ENCODE measurements at places on chromosomes 6 and 20.

DNA sequence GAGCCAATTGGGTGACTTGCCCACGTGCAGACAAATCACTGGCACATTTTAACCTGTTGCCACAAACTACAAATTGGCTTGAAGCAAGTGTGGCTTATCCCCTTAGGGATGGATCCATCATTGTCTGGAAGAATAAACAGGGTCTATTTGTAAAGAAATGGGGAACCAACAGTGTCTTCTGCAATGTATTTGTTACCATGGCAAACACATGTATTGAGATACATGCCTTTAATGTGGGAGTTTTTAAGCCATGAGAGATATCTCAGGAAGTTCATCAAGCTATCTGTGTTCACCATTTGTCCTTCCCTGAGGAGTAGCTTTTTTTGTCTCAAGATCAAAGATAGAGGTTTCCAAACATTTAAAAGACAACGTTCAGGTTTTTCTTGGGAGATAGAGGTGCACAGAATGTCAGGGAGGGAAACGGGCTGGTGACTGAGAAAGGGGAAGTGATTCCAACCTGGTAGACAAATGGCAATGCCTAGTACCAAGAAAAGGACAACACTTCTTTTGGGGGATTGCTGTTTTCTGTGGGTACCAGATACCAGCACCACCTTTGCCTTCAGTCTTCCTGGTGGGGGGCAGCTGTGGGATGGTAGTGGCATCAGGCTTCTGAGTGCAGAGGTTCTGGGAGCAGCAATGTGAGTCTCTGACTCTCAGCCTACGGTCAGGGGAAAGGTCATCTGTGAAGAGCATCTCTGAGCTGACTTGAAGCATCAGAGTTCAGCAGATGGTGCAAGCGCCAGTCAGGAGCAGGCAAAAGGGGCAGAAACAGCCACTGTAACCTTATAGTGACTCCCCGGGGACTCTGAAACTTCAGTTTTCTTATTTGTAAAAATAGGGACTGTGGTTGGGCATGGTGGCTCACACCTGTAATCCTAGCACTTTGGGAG is 20.1 kb upstream of the BCAS1 start:
- no peak for DNase-seq

DNA sequence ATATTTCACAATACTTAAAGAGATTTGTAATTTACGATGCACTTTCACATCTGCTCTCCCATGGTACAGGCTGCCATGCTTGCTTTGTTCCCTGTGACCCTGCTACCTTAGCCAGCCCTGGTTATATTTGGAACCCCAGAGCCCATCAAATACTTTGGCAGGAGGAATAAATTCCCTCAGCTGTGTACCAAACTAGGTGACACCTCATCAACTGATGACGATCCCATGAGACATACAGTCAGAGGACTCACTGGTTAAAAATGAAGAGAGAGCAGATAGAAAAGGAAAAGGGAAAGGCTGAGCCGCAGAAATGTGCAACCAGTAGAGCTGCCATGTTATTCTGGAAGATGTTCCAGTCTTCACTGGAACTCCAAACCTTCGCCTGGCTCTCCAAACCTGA is 120.0 kb downstream of the SIM1 start:
- DNase-seq = no peak

DNA sequence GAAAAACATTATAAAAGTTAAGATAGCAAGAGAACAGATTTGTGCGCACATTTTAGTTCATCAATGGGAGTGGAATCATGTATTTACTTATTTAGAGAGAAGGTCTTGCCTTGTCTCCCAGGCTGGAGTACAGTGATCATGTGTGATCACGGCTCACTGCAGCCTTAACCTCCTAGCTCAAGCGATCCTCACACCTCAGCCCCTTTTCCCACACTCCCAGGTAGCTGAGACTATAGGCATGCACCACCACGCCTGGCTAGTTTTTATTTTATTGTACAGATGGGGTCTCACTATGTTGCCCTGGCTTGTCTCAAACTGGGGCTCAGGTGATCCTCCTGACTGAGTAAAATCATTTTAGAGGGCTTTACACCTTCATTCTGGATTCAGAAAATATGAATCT is 72.3 kb upstream of the ADGRF1 start:
- DNase-seq = no peak

- DNase-seq = no peak
Measured at GRCh38 chr6:38068854-38069590, 249.5 kb downstream of the ZFAND3 start.

- no peak for DNase-seq
Measured at GRCh38 chr6:129903082-129903481, 42.0 kb upstream of the TMEM244 start.

DNA sequence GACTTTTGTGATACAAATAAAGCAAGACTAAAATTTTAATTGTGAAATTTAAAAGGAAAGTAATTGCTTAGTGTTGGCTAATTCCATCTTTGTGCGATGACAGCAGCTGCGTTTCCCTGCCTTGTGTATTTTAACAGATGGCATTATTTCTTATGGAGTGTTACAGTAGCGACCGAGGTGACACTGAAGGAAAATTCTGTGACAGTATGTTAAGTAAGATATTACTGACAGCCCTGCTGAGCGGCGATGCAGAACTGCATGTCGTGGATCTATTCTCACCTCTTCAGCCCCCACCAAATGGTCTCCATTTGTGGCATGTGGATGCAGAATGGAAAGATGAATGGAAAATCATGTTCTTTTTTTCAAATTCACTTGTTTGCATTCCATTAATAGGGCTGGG is 289.4 kb downstream of the RNF144B start:
- no peak for DNase-seq

DNA sequence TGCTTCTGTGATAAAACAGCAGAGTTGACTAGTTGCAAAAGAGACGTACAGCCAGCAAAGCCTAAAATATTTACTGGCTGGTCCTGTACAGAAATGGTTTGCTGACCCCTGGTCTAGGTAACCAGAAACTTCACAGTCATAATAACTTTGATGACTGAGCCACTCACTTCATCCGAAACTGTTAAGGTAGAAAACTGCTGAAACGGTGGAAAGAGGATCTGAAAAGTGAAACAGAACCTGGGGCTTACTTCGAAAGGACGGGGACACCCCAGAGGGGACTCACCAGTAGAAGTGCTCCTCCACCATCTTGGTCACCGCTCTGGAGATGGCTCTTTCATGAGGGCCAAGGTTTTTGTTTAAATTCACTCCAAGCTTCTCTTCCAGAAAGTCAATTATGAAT is 16.4 kb downstream of the FAXC start:
- no peak for DNase-seq

- no peak for DNase-seq
Measured at GRCh38 chr20:2144850-2145249, 43.2 kb downstream of the STK35 start.

GRCh38 chr6:163600331-163600730 is 185.8 kb downstream of the QKI start:
- DNase-seq = no peak

GRCh38 chr6:45969026-45969425 is 46.6 kb downstream of the CLIC5 start:
- no peak for DNase-seq

DNA sequence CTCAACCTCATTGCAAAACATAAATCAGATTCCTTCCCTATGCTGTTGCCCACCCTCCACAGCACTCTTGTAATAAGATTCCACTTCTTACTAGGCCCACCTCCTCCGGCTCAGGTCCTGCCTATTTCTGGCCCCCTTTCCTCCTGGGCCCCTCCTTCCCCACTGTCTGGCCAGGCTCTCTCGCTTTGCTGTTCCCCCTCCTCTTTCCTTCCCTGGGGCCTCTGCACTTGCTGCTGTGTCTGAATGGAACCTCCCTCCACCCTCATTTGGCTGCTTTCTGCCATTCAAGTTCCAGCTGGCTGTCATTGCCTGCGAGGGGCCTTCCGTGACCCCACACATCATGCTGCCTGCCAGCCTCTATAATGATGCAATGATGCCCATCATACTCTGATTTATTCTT is 38.9 kb downstream of the ARHGAP40 start:
- DNase-seq = no peak

- no peak for DNase-seq
Measured at GRCh38 chr6:42104804-42105125, 37.7 kb downstream of the C6orf132 start.

All from activated T-cell treated with anti-CD3 and anti-CD28 coated beads for 4 hours (primary cell).